ENCODE measurements at places on chromosomes 13 and 19.

DNA sequence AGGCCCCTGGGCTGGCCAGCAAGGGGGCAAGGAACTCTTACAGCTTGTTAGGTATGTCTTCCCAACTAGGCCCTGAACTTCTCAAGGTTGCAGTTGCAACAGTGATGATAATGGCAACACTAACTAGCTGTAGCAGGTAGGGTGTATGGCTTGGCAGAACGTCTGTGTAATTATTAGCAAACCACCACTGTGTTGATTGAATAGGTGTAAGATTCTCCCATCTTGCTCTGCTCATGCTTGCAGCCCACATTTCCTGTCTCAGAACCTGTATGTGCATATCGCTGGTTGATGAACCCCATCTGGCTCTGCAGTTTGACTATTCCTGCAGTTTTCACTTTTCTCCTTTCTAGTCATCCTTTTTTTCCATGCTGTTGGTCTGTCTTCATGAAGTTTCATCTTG, 178.8 kb downstream of the KATNAL1 start:
- no peak for DNase-seq

- peak; percentile 53 for DNase-seq
Observed at GRCh38 chr19:7970716-7971448, 27.4 kb upstream of the TIMM44 start.

DNA sequence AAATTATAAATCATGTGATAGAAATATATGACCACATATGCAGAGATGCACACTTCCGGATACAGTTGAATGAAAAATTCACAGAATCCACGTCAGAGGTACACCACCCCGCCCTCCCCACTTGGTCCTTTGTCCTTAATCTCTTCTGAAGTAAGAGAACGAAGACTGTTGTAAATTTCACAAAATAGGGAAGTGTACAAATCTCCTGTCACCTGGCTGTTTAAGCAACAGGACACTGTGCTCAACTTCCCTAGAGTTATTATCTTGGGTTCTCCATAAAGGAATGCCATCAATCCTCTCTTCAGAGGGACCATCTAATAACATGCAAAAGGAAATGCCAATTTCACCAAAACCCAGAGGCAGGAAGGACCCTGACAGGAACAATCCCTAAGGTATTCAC, 10.5 kb upstream of the CEACAM6 start:
- DNase-seq: no peak

GRCh38 chr19:15251010-15251748, 18.9 kb upstream of the EPHX3 start:
- DNase-seq: peak; percentile 74
